T-helper 1 cell (primary cell): ENCODE measurements at places on chromosomes 2 and 18.

DNA sequence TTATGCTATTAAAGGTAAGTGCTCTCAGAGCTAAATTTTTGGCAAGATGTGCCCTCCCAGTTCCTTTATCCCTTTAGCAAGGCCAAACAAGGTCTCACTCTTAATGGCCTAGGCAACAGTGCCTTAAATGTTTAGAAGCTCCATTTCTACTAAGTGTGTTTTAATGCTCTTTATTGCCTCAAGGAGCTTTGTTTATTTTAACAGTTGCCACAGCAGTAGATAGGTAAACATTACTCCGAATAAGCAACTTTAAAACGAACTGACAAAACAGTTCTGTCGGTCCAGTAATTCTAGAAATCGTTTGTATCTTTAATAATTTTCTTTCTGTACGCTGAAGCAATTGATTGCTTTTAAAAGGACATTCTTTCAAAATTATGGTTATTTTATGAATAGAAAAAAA, 74.5 kb downstream of the PIEZO2 start:
- DNase-seq, result no peak

DNA sequence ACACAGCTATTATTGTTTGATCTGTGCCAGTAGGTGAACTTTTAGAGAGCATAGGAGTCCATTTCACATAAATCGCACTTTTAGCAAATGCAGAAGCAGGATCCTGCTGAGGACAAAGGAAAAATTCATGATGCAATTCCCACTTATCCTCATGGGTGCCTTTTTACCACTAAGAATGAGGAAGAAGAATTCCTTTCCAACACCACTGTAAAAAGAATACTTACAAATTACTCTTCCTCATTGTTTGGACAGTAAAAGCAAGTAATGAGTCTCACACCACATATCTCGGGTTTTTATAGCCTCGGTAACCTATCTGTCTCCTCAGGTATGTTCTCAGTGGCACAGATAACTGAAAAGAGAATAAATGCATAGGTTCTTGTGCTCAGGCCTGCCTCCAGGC, 238.5 kb downstream of the MTX2 start:
- DNase-seq, result no peak

DNA sequence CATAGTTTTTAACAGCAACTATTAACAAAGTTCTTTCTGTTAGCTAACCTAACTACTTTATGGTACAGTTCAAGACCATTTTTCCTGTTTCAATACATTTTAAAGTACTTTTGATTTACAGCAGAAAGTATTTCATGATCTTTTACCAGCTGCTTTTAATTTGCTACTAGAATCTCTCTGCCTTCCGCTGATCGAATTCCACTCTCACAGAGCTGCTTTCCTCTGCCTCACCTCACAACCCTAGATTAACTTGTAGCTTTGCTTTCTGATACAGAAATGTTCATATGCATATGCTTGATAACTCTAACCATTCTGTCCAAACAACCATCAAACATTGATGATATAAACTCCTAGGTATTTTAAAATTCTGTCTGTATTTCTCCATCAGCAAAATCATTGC, 463.2 kb upstream of the ZEB2 start:
- no peak for DNase-seq

- DNase-seq, result peak; percentile 37
Measured at GRCh38 chr2:46239847-46240181, 57.4 kb upstream of the EPAS1 start.

DNA sequence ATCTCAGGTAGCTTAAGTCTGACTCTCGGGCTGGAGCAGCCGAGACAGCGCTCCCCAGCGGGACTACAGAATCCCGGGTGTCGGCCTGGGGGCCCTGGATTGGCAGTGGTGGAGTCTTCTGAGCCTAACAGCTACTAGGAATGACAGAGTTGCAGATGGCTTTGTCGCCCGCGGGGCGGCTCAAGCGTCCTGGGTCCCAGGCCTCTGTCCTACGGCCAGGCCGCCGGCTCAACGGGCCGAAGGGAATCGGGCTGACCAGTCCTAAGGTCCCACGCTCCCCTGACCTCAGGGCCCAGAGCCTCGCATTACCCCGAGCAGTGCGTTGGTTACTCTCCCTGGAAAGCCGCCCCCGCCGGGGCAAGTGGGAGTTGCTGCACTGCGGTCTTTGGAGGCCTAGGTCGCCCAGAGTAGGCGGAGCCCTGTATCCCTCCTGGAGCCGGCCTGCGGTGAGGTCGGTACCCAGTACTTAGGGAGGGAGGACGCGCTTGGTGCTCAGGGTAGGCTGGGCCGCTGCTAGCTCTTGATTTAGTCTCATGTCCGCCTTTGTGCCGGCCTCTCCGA, 8.8 kb downstream of the SIX2 start:
- no peak for DNase-seq

- DNase-seq, result no peak
Measured at GRCh38 chr2:75703589-75704287, 7.0 kb downstream of the GCFC2 start.
